ENCODE measurements at places on chromosomes 7 and 10. TPM values are rescaled to one million over a fixed set of nuclear protein-coding genes. Genes with fewer than 3 reads are reported as not detected.

The TMEM196 gene
- total RNA-seq = not detected

The KIAA1217 gene
- total RNA-seq = 2.6 TPM

The NUTM2E gene
- under 0.01 TPM for total RNA-seq

The LLCFC1 gene
- not detected for total RNA-seq

The SPAM1 gene
- total RNA-seq = not detected

The UROS gene
- 93.7 TPM for total RNA-seq

The GALNT17 gene
- not detected for total RNA-seq

The ADCYAP1R1 gene
- total RNA-seq = not detected

DNA sequence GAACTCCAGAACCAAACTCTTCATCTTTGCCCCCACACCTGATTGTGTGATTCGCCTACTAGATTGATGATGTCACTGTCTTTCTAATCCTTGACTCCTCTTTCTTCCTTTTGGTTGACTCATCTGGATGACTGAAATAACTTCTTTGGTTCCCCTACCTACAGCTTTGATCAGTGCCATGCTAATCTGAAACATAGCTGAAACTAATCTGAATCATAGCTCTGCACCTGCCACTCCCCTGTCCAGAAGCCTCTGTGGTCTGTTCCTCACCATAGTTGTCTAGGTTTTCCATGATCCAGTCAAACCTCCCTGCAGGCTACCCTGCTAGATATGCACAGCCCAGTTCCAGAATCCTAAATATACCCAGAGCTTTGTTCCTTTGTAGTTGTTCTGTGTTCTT, 51.9 kb downstream of the ZNF365 start:
- no peak for DNase-seq

- DNase-seq = peak; percentile 62
Observed at GRCh38 chr10:79069325-79070080, 737 bp downstream of the ZMIZ1 start.

- no peak for DNase-seq
Observed at GRCh38 chr10:35446439-35446838, 110.1 kb downstream of the CCNY start.

GRCh38 chr7:113197274-113197673, 78.9 kb upstream of the SMIM30 start:
- DNase-seq = peak; percentile 28

DNA sequence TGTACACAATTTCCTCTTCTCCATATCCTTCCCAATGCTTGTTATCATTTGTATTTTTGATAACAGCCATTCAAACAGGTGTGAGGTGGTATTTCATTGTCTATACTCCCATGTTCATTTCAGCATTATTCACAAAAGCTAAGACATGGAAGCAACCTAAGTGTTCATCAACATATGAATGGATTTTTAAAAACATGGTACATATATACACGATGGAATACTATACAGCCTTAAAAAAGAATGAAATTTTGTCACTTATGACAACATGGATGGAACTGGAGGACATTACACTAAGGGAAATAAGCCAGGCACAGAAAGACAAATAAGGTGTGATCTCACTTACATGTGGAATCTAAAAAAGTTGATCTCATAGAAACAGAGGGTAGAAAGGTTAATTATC, 109.3 kb downstream of the SEMA3C start:
- DNase-seq = no peak

DNA sequence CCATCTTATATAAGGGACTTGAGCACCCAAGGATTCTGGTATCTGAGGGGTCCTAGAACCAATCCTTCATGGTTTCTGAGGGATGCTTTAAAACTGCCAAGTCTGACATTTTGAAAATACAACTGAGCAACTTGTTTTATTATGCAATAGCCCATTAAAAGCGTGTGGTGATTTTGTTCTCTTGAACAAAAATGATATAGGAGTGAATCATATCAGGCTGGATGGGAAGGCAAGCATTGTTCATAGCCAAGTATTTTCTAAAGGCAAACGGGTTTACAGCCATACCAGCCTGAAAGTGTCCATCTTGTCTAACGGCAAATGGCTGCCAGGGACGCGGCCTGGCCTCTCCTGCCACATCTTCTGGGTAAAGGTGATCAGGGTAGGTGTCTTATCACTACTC, 23.4 kb downstream of the RPP38 start:
- peak; percentile 72 for DNase-seq

DNA sequence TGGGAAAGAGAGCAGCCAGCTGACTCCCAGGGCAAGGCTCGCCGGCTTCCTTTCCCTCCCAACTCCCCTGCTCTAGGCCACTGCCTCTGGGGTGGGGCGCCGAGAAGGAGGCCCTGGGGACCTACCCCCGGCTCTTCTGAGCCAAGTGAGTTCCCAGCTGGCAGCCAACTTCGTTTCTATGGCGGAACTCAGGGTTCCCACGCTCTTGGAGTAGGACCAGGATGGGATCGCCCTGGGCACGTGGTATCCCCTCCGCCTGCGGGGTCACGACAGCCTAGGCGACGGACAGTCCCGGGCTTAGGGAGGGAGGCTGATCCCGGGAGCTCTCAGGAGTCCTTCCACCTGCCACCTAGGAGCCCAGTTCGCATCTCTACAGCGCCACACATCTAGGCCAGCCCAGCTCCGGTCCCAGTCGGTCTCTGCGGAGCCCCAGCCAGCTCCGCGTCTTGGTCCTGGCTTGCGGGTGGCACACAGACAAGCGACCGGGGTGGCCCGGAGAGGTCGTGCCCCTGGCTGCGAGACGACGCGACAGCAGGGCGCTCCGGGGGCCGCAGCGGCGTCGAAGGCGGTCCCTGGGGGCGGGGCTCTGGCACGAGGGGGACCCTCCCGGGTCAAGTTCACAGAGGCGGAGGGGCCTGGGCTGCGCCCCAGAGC, 20.5 kb upstream of the GATA3 start:
- DNase-seq = no peak

- no peak for DNase-seq
Observed at GRCh38 chr10:54772468-54773122, 28.4 kb downstream of the PCDH15 start.

- DNase-seq = peak; percentile 87
Observed at GRCh38 chr10:373526-374309, 238.5 kb downstream of the ZMYND11 start.

DNA sequence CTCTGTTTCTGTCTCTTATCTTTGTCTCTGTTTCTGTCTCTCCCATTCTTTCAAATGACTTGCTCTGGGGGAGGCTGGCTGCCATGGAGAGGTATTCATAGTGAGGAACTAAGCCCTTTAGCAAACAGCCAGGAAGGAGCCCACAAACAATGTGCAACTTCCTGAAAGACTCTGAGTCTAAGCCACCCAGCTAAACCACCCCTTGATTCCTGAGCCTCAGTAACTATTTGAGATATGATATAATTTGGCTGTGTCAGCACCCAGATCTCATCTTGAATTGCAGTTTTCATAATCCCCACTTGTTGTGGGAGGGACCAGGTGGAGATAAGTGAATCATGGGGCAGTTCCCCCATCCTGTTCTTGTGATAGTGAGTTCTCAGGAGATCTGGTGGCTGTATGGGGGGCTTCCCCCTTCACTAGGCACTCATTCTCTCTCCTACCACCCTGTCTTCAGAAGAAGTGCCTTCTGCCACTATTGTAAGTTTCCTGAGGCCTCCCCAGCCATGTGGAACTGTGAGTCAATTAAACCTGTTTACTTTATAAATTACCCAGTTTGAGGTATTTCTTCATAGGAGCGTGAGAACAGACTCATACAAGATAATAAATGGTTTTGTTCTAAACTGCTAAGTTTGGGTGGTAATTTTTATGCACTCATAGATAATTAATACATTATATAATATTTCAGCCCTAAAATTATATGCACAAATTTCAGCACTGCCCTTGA, 121.2 kb upstream of the FOXP2 start:
- no peak for DNase-seq

GRCh38 chr10:34078745-34079470, 736.2 kb downstream of the PARD3 start:
- no peak for DNase-seq

GRCh38 chr7:68107968-68108367, 1111.3 kb downstream of the TYW1 start:
- no peak for DNase-seq

DNA sequence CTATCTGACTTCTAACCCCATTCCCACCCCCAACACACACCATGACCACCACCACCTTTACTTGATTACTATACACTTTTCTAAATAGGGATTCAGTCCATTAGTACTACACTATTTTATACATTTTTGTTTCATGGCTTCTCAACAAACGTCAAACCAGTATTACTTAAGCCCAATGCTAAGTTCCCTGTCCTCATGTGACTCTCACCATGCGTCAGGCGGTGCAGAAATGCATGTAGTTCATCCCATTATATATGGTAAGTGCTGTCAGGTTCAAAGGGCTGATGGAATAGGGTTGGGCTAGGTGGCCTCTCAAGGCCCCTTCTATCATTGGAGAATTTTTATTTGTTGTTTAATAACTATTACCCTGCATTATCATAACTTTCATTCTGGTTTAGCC, 19.5 kb upstream of the VPS41 start:
- no peak for DNase-seq

GRCh38 chr10:133487085-133487484, 33.3 kb downstream of the SCART1 start:
- no peak for DNase-seq

GRCh38 chr10:88617772-88618300, 31.3 kb downstream of the LIPJ start:
- DNase-seq = no peak

GRCh38 chr10:84966708-84967441, 638.5 kb downstream of the CCSER2 start:
- DNase-seq = no peak

GRCh38 chr10:77241350-77241725, 396.3 kb downstream of the KCNMA1 start:
- DNase-seq = no peak

- no peak for DNase-seq
Observed at GRCh38 chr7:112678626-112679025, 111.6 kb downstream of the TMEM168 start.

DNA sequence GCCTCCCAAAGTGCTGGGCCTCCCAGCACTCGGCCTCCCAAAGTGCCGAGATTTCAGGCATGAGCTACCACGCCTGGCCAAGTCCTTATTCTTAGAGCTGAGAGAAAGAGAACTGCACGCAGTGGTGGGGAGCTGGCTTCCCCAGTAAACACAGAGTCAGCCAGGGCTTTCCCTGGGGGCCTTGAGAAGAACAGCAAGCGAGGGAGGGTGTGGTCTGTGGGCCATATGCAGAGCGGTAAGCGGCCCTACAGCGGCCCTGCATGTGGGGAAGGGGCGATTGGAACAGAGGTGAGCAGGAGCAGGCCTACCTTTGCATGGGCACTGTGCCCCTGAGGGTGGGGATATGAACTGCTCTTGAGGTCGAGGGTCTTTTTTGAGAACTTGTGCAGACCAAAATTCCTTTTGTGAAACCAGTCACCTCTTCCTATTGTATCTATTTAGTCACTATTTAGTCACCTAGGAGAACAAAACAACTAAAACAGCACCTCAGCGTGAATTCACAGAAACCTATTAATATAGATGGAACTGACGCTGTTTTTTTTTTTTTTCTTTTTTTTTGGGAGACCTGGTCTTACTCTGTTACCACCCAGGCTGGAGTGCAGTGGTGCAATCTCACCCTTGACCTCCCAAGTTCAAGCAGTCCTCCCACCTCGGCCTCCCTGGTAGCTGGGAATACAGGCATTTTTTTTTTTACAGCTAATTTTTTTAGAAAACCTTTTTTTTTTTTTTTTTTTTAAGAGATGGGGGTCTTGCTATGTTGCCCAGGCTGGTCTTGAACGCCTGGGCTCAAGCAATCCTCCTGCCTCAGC, 36.9 kb upstream of the SH2D4B start:
- DNase-seq = peak; percentile 37

- DNase-seq = no peak
Observed at GRCh38 chr7:106110238-106110560, 1.9 kb downstream of the SYPL1 start.

DNA sequence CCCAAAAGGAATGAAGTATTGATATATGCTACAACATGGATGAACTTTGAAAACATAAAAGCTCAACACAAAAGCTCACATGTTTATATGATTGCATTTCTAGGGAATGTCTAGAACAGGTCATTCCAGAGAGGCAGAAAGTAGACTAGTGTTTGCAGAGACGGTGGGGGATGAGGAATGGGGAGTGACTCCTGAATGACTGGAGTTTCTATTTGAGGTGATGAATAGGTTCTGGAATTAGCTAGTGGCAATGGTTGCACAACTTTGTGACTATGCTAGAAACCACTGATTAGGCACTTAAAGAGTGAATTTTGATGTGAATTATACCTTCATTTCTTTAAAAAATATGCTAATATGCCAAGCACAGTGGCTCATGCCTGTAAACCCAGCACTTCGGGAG, 6.9 kb downstream of the KPNA7 start:
- DNase-seq = peak; percentile 54

- DNase-seq = no peak
Observed at GRCh38 chr10:60560451-60560850, 170.8 kb upstream of the ANK3 start.

DNA sequence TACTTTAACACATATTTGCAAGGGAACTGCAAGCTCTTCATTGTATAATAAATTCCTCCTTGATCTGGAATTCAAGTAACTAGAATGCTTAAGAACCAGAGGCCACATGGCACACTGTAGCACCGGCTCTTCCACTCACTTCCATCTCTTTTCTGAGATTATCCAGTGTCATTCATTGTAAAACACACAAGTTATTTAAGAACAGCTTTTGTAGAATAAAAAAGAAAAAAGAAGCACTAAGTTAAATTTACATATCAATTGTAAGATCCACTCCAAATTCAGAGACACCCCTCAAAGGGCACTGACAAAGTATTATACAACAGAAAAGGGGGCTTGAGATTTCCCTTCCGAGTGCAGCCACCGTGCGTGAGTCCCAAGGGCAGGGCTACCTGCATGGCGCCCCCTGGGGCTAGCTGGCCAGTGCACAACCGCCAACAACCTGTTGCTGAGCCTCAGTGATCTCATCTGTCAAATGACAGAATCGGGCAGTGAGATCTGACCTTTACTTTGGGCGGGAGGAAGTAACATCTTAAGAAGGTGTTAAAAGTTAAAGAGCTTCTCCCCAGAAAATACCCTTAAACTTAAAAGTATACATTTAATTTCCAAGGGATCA, 12.5 kb downstream of the GLI3 start:
- no peak for DNase-seq
